ENCODE measurements at places on chromosomes 5 and 9. TPM values are rescaled to one million over a fixed set of nuclear protein-coding genes. Genes with fewer than 3 reads are reported as not detected.

The PCDHA4 gene
- total RNA-seq, result 1.6 TPM

The PRELID2 gene
- 23.9 TPM for total RNA-seq

The BTNL8 gene
- 19.7 TPM for total RNA-seq

The TAF1L gene
- total RNA-seq, result not detected

The ASPN gene
- total RNA-seq, result 3.4 TPM

The FAM163B gene
- total RNA-seq, result not detected

The ARRDC1 gene
- 513 TPM for total RNA-seq

The NTNG2 gene
- total RNA-seq, result not detected

The OR2S2 gene
- not detected for total RNA-seq

The SPINK5 gene
- total RNA-seq, result 2.6 TPM

The DDX4 gene
- not detected for total RNA-seq

The CCL28 gene
- 61.7 TPM for total RNA-seq

The PRDM9 gene
- not detected for total RNA-seq

The DRD1 gene
- 0.16 TPM for total RNA-seq

The HAVCR2 gene
- total RNA-seq, result 6.7 TPM

The SPATA31A3 gene
- not detected for total RNA-seq

The CKS2 gene
- not detected for total RNA-seq

The PNPLA7 gene
- total RNA-seq, result 16.0 TPM

The CAPSL gene
- not detected for total RNA-seq

The AGPAT2 gene
- total RNA-seq, result 305 TPM

The PCDHB12 gene
- 1.4 TPM for total RNA-seq

The PCDHB2 gene
- total RNA-seq, result 1.4 TPM

The ENTPD8 gene
- total RNA-seq, result 37.5 TPM

The LEAP2 gene
- 4.9 TPM for total RNA-seq

The GABRA6 gene
- not detected for total RNA-seq

Data from transverse colon (tissue), 4 donors.